Glomerular endothelial cell (primary cell): ENCODE measurements at places on chromosomes 4 and X. TPM values are rescaled to one million over a fixed set of nuclear protein-coding genes. Genes with fewer than 3 reads are reported as not detected.
A peak's percentile ranks its signal among the peaks of the same experiment; 100 is the strongest.

DNA sequence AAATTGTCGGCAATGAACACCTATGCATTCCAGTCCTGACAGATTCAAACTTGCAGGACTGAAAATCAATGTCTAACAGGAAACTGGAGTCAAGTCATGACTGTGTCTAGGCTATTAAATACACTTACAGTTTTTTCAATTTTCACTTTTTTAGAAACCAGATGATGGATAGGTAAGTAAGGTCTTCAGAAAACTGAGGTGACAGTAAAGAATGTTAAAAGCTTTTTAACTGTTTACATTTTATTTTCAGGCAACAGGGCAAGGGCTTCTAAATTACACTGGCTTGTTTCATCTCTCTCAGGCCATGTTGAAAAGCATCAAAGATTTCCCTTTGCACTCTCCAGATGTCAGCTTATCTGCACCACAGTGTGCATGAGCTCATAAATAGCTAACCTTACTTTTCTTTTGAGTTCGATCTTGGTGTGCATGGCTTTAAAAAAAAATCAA lies 65.2 kb downstream of the SEC24D start:
- no peak for DNase-seq

DNA sequence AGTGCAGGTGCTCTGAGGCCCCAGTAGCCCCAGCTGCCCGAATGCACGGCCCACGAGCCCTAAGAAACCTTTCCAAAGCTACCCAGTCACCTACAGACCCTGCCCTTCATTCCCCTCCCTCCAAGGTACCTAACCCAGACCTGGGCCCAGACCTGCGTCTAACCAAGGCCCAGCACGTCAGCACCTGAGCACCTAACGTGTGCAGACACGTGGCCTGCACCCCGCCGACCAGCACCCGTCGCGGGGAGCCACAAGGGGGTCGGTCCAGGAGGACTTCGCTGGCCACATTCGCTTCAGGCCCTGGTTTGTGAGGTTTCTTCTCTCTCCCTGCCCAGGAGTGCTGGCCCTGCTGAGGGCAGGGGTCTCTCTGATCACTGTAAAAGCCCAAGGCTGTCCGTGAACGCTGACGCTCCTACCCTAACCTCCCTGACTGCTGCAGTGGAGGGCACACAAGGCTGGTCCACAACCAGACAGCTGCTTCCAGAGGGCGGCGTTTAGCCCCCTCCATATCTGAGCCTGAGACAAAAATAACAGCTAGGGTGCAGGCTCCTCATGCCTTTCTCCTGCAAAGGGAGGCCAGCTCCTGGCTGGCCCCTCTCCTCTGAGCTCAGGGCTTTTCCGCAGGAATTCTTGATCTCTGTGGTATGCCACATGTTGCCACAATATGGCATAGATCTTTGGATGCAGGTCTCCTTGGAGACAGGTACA lies 31.8 kb downstream of the WDR1 start:
- no peak for DNase-seq

GRCh38 chr4:91325495-91325894 lies 978.3 kb upstream of the GRID2 start:
- DNase-seq, result peak; percentile 31

DNA sequence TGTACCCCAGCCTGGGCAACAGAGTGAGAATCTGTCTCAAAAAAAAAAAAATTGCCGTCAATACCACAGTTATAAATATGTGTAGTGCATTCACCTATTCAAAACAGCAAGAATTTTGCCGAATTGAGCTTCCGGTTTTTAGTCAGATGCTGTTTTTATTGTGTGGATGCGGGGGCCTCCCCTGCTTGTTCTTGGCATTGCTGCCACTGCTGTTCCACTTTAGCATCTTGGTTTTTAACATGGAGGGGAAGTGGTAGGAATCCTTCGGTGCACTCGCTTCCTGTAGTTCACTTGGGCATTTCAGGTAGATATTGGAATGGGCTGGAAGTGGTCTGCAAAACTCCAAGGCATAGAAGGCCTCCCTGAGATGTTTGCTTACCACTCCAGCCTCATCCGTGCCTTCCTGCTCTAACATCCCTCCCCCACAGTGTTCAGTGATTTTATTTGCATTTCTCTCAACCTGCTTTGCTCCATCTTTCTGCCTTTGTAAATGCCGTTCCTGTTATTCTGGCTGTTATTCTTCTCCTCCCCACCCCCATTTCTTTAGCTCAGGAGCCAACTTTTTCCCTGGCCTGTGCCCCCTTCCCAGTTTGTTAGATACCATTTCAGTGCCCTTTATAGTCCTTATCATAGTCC lies 25.5 kb downstream of the MOB1B start:
- no peak for DNase-seq

- DNase-seq, result no peak
These were observed 117.2 kb downstream of the CFAP299 start for GRCh38 chr4:80452768-80453167.

DNA sequence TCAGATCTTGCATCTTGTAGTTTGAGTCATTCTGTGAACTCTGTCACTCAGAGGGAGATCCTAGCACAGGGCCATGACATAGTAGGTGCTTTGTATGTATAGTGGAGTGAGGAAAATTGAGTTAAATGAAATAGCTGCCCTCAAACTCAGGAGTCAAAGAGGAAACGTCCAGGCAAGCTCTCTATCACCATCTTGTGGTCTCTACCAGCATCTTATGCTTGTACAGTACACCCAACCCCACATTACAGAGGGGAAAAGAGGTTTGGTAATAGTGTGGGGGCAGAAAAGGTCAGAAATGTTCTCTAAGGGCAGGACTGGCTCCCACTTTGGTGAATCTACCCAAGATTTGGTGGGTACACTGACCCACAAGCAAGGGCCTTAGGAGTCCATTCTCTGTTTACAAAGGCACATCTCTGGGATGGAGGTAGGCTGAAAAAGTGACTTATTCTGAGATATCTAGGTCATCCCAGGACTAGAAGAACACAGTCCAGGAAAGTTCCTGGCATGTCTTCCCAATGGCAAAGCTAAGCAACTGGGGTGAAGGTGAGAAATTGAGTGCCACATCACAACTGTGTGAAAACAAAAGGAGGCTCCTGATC lies 131.8 kb downstream of the OR13H1 start:
- DNase-seq, result peak; percentile 5

The SLC4A4 gene
- 0.58 and 0.76 TPM in 2 replicates for total RNA-seq

The FAM241A gene
- 14.6 and 15.7 TPM in 2 replicates for total RNA-seq

DNA sequence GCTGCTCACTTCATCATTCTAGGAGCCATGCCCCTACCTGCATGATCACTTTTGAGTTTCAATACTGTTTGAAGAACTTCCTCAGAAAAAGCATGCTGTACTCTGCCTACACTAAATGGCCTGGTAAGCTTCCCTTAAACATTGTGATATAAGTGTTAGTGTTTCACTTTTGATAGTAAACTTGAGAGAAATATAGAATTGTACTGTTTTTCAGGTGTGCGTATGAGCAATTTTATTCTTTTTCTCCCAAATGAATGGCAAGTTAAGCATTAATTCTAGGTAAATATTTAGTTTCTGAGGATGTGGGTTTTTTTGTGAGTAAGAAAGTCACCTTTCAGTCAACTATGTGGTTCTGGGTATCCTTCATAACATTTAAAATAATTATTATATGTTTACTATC lies 484.5 kb downstream of the IL15 start:
- DNase-seq, result no peak

- DNase-seq, result no peak
These were observed 84.6 kb downstream of the PPP3CA start for GRCh38 chr4:101262683-101263082.

DNA sequence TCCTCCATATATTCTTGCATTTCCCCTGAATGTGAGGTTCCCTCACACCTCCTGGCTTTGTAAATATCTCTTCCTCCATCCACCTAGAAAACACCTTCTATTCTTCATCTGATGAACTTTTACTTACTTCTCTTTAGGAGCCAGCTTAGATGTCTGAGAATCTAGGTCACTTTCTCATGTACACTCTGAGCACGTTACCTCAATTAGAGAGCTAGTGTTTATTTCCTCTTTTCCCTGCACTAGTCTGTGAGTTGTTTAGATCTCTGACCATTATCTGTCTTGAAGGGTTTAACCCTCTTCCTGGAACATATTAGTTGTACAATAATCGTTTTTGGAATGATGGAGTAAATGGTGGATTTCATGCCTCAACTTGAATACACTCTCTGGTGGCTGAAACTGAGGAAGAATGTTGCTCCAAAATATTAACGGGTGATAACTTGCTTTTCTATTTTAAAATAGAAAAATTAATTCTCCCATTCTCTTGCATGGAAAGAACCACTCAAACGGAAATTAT lies 8.5 kb upstream of the NEIL3 start:
- no peak for DNase-seq

DNA sequence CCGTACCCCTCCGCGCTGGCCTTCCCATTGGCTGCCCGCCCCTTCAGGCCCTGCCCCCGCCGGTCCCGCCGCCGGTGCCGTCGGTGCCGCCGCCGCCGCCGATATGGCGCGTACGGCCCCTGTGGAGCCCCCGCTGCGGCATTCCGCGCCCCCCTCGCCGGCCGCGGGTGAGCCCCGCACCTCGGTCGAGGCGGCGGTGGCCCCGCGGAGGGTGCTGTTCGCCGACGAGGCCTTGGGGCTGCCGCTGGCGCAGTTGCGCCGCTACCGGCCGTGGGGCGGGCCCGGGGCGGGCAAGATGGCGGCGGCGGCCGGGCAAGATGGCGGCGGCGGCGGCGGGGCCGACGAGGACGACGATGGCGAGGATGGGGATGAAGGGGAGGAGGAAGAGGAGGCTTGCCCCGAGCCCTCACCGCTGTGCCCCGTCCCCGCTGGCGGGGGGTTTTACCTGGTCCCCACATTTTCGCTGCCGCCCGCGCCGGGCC lies at the start of gene PPP1R3F:
TSS of gene PPP1R3F (plus strand) at position 27 of the 482 bp plus-strand sequence. CDS start at position 104, 77 bp downstream.
- DNase-seq, result no peak

GRCh38 chr4:147102596-147102995 lies 156.9 kb upstream of the TTC29 start:
- no peak for DNase-seq

DNA sequence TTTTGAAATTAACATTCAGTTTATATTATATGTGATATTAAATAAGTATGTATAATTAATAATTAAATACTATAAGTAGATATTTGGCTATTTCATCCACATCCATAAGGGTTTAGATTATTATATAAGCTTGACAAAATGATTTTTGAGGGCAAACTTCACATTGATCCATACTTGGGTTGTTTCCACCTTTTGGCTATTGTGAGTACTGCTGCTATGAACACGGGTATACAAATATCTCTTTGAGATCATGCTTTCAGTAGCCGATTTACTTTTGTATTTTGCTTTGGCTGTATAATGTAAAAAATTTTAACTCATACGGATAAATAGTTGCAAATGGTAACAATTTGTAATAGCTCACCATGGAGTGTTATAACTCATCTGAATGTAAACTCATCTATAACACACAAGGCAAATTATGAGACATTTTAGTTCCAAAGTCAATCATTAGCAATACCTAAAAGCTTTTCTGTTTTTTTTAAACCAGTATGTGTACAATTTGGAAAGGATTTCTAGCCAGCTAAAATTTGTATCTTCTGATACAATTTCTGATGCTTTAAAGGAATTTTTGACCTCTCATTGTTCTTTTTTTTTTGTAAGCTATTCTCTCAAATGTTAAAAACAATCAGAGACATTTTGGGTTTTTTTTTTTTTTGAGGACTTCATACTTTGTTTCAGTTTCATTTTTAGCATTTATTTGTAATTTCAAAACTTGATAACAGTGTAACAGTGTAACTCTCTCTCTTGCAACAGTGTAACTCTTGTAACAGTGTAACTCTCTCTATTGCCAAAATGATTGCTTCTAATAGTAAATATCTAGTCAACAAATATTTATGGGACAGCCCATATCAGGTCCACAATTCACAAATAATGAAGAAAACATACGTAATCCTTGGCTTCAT lies 51.8 kb upstream of the ARX start:
- DNase-seq, result no peak

- no peak for DNase-seq
These were observed 9.9 kb upstream of the PDLIM5 start for GRCh38 chr4:94441838-94442237.

The RAPGEF2 gene
- total RNA-seq, result 41.4 and 57.3 TPM in 2 replicates

The NXF2B gene
- not detected in 2 replicates for total RNA-seq

GRCh38 chrX:43527801-43528200 lies 128.3 kb upstream of the MAOA start:
- no peak for DNase-seq

The DCAF4L1 gene
- 0.18 TPM in 1 of 2 replicates, not detected in the other for total RNA-seq

The NAP1L2 gene
- total RNA-seq, result 0.41 TPM in 1 of 2 replicates, not detected in the other

The GUCY1B1 gene
- total RNA-seq, result 0.39 and 2.0 TPM in 2 replicates

DNA sequence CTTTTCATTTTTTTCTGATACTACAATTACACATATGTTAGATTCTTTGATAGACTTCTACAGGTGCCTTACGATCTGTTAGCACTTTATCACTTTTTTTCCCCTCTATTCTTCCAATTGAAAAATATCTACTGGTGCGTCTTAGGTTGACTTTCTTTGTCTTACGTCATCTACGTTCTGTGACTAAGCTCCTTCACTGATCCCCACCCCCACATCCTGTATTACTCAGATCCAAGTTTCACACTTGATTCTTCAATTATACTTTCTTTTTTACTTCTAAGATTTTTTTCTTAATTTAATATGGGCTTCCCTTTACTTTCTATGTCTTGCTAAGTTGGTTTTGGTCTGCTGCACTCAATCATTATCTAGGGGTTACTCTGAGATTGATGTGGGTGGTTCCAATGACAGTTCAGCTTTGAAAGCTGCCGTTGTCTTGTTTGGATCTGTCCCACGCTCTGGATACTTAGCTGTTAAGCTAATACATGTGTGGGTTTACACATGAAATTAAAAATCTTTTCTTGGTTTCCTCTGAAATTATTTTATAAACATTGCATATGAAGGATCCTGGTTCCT lies 1321.1 kb downstream of the RAPGEF2 start:
- DNase-seq, result no peak

GRCh38 chr4:86910820-86911684 lies 18.8 kb upstream of the C4orf36 start:
- DNase-seq, result no peak

The DGKK gene
- total RNA-seq, result not detected in 2 replicates

DNA sequence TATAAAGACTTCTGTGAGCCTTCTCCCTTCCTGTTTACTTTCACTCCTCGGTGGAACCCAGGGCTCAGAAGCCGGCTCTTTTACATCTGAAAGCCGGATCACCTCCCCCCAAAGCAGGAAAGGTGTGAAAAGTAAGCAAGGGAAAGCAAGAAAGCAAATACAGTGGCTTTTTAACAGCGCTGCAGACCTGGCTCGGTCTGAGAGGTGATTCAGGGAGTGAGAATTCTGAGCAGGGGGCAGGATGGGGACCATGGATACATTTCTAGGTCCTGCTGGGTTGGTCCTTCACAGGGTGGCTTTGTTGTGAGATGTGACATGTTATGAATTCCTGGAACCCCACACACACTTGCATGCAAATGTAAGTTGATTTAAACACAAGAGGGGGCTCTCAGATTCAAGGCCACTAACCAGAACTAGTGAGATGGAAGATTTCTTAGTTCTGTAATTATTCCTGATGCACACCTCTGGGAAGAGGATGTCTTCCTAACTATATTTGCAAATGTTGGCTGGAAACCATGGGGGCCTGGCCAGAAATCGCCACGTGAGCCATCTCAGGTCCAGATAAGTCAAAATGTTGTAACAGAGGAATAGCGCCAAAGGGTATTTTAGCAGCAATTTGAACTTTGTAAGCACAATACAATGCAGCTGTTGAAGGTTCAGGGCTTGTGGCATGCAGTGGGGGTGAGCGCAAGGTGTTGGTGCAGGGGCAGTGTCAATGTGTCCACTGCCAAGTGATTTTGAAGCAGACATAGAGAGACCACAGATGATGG lies 670.1 kb upstream of the LCORL start:
- no peak for DNase-seq

GRCh38 chr4:182680234-182680653 lies 236.9 kb downstream of the DCTD start:
- no peak for DNase-seq
